Activated CD4-positive, alpha-beta memory T cell treated with anti-CD3 and anti-CD28 coated beads for 36 hours (primary cell): ENCODE measurements at places on chromosomes 3 and 15.

- no peak for DNase-seq
Observed at GRCh38 chr3:125440559-125440955, 65.4 kb upstream of the ZNF148 start.

- DNase-seq, result no peak
Observed at GRCh38 chr3:95464346-95464745, 1350.0 kb upstream of the EPHA6 start.

DNA sequence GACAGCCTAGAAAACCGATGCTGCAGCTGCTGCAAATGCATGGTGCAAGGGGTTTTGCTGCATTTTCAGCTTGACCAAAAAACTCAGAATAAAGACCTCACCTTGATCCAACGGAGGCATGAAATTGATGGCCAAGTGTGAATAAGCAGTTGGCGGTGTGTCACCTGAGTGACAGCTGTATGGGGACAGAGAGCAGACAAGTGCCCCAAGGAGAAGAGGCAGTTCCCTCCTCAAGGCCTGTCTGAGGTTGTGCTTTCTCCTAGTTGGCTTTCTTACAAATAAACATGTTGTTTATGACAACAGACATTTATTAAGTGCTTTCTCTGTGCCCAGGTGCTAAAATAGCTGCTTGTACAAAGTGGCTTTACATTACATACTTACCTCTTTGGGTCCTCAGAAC is 10.3 kb downstream of the PGPEP1L start:
- no peak for DNase-seq

- no peak for DNase-seq
Observed at GRCh38 chr3:48128774-48129173, 59.4 kb downstream of the CDC25A start.

- no peak for DNase-seq
Observed at GRCh38 chr15:96038650-96039049, 291.9 kb upstream of the NR2F2 start.
